ENCODE measurements at places on chromosomes 5 and 9.
A peak's percentile ranks its signal among the peaks of the same experiment; 100 is the strongest.

DNA sequence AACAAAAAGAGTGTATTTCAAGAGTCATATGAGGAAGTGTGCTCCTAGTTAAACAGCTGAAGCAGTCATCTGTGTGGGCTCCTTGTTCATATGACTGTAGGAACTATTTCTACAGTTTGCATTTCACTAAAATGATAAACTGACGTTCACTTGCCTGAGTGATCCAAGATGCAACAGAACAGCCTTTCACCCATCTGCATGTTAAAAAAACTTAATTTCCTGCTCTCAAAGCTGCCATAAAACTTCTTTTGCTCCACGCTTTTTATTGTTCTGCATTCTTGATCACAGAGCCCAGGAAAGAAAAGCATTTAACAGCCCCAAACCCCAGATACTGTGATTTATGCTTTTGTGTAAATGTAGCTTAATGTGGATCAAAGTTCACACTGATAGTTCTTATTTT lies 43.9 kb downstream of the ZNF608 start:
- no peak for DNase-seq

GRCh38 chr5:178839319-178839704 lies 20.4 kb upstream of the ZNF354B start:
- peak; percentile 79 for DNase-seq

- no peak for DNase-seq
These were observed 581.4 kb upstream of the PTPRD start for GRCh38 chr9:11194246-11194645.

GRCh38 chr5:133062276-133062675 lies 10.5 kb downstream of the HSPA4 start:
- no peak for DNase-seq

GRCh38 chr9:131613921-131614320 lies 68.6 kb downstream of the PRRT1B start:
- DNase-seq: no peak

Data from glutamatergic neuron (in vitro differentiated cells).